ENCODE measurements at places on chromosomes 5 and 9. TPM values are rescaled to one million over a fixed set of nuclear protein-coding genes. Genes with fewer than 3 reads are reported as not detected.

DNA sequence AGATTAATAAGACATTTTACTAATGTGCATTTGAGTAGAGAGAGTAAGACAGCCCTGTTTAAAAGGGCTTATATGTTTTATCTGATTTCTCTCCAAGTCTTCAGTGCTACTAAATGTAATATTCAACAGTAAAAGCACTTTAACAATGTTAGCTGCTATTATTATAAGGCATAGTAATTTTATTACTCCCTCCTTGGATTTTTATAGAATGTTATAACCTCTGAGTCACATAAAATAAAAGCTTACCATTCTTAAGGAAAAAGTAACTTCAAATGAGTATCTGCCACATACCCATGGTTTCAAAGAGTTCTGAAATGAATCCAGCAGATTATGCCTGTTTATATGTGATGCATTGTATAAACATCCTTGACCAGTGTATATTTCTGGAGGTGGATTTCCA lies 19.0 kb downstream of the SPDL1 start:
- no peak for DNase-seq

DNA sequence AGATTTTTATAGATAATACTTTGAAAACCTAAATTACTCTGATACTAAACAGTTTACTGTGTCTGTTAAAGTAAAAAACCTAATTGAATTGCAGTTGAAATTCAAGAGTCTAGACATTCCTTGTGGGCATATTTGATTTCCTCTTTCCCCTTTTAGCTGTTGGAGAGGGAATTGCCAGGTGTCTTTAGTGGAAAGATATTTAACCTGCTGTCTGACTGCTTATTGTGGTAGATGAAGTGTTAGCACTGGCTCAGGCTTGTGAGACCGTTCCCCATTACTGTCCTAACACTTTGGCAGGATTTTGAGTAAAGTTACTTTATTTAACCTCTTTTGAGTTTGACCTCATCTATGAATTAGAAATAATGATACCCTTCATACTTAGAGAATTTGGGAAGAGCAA lies 16.4 kb downstream of the MAP3K1 start:
- DNase-seq, result no peak

DNA sequence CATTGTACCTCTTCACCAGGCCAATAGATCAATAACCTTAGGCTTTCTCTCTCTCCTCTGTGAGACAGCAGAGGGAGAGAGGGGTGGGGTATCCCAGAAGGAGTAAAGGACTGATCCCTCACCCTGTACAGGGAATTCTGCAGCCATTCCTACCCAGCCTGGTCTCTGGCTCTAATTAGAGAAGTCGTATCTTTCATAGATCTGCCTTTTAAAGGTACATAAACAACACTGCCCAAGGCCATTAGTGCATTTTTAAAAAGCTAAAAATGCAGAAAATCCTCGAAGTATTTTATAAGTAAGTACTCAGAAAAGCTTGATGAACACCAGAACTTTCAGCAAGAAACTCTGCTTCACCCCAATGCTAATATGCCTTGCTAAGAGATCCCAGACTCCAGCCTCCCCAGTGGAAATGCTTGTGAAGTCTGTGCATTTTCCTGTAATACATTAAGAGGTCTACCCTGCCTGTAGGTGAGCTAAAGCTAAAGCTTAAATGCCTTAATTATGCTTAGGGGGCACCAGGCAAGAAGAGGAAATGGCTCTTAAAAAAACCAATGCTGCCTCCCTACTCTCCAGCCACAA lies 200.0 kb upstream of the ANKRD55 start:
- no peak for DNase-seq

DNA sequence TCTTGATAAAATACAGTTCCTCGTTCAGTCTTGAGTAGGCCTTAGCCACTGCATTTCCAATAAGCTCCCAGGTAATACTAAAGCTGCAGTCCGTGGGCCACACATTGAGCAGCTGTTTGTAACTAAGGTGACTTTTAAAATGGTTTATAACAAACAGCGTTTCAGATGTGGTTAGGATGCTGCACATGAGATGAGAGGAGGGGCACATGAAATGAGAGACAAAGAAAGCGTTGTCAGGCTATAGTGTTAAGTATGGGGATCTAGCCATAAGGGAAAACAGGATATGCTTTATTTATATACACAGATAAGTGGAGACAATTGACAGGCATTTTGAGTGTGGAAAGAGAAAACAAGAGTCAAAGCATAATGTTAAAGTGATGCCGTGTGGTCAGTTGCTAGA lies 89.9 kb downstream of the PAM start:
- no peak for DNase-seq

- DNase-seq, result no peak
Observed at GRCh38 chr5:167332309-167332708, 959.1 kb upstream of the WWC1 start.

GRCh38 chr9:93057042-93057702 lies 1.3 kb upstream of the SUSD3 start:
- no peak for DNase-seq

GRCh38 chr5:4942831-4943178 lies 197.3 kb upstream of the ADAMTS16 start:
- no peak for DNase-seq

DNA sequence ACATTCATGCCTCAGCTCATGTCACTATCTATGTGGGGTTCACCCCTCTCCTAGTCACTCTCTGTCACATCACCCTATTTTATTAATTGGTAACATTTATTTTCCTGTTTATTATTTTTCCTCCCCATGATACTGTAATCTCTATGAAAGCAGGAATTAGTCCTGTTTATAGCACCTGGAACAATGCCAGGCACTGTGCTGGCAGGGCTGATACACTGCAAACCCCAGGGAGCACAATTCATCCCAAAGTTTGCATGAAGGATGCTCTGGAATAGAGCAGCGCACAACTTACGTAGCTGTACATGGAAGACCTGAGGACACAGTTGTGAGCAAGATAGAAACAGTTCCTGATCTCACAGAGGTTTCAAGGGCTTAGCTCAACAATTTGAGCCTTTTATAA lies 103.2 kb downstream of the NSG2 start:
- DNase-seq, result no peak

GRCh38 chr5:94173100-94173499 lies 431.7 kb upstream of the POU5F2 start:
- DNase-seq, result no peak

- no peak for DNase-seq
Observed at GRCh38 chr9:68548241-68548640, 7.6 kb upstream of the TMEM252 start.

- no peak for DNase-seq
Observed at GRCh38 chr5:178385496-178385890, 152.9 kb upstream of the PHYKPL start.

- DNase-seq, result no peak
Observed at GRCh38 chr5:17079562-17079961, 137.9 kb upstream of the BASP1 start.

The BICD2 gene
- 27.1 TPM for total RNA-seq

The ENC1 gene
- 0.93 TPM for total RNA-seq

The STING1 gene
- 107 TPM for total RNA-seq
